ENCODE measurements at places on chromosomes 2 and 18. TPM values are rescaled to one million over a fixed set of nuclear protein-coding genes. Genes with fewer than 3 reads are reported as not detected.

CREG2 gene
- not detected for total RNA-seq

RAX gene
- not detected for total RNA-seq

LONRF2 gene
- total RNA-seq, result 0.20 TPM

IL36A gene
- total RNA-seq, result not detected

ARHGEF33 gene
- total RNA-seq, result not detected

GCG gene
- total RNA-seq, result not detected

IFT172 gene
- 12.1 TPM for total RNA-seq

KCNG2 gene
- total RNA-seq, result not detected

ZNF892 gene
- 2.9 TPM for total RNA-seq

GRCh38 chr2:133400411-133400810 lies 167.9 kb downstream of the NCKAP5 start:
- no peak for DNase-seq

DNA sequence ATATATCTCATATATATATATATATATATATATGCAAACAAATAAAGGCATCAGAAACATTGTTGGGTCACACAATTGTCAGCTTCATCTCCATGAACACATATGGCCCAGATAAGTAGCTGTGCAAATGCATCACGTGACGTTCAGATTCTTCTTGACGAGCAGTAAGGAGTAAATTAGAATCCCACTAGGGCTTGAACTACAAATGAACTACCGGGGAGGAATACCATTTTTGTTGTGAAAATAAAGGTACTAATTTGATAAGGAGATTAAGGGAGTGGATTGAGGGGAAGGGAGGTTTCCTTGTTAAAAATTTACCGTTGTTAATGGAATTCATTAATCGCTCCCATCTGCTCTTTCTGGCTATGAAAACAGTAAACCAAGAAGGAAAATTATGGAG lies 186.5 kb upstream of the COPS8 start:
- DNase-seq, result no peak

DNA sequence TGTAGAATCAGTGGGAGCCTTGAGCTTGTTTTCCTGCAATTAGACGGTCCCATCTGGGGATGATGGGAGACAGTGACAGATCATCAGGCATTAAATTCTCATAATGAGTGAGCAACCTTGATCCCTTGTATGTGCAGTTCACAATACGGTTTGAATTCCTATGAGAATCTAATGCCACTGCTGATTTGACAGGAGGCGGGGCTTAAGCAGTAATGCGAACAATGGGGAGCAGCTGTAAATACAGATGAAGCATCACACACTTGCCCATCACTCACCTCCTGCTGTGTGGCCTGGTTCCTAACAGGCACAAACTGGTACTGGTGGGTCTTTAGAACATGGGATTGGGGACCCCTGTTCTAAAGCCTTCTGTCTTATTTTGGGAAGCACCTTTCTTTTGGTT lies 17.9 kb upstream of the NYAP2 start:
- no peak for DNase-seq

- DNase-seq, result no peak
Measured at GRCh38 chr2:193240752-193241151, 1046.0 kb upstream of the TMEFF2 start.

GRCh38 chr2:123045713-123046112 lies 979.4 kb upstream of the CNTNAP5 start:
- DNase-seq, result no peak

DNA sequence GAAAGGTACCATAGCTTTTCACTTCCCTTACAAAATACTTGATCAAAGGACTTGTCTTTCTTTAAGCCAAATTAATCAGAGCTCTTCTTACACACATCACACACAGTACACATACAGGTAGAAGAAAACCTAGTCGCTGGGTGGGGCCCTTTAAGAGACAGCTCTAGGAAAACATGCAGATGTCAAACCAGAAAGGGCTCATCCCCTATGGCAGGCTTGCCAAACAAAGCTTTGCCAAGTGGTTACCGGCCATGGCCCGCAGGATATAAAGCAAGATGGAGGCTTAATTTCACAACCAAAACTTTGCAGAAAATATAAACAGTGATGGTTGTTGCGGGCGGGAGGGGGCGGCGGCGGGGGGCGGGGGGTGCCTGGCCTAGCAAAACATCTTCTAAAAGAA lies 2156.0 kb upstream of the PIK3C3 start:
- DNase-seq, result no peak
